NCI-H2107 (cell line): ENCODE measurements at places on chromosomes 1 and 21.

GRCh38 chr1:175620376-175620775 is 123.0 kb downstream of the TNR start:
- DNase-seq: no peak

DNA sequence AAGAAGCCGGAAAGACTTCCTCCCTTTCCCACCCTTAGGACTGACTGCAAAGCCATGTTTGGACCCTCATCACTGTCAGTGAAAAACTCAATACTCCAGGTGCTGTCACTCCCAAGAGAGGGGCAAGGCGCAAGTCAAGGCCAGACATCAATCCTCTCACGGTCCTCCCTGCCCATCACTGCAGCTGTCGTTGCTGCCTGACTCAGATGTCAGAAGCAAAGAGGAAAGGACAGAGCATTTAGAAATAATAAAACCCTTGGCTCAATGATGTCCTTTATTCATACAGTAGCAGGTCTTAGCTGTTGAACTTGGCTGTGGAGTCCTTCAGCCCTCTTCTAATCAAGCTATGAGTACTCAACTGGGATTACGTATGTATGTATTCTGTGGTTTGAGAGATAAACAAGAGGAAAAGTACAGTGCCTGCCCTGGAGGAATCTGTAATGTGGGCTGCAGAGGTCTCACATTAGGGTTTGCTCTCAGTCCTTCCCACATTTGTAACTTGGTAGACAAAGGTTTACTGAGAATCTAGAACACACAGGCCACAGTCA is 13.5 kb downstream of the SUSD4 start:
- no peak for DNase-seq

DNA sequence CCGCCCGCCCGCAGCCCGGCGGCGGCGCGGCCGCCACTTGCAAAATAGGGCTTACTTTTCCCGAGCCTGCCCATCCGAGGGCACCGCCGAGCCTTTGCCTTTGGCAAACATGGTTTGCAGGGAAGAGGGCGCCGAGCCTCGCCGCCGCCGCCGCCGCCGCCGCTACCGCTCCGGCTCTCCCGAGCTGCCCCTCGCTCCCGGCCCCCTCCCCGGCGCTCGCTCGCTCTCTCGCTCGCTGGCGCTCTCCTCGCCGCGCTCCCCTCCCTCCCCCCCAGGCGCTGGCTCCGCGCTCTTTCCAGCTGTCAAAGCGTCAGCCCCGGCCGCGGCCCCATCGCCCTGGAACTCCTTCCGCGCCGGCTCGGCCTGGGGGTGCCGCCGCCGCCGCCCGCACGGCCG is 298 bp downstream of the SSBP3 start:
- no peak for DNase-seq

- DNase-seq: no peak
Measured at GRCh38 chr1:56189946-56190805, 389.2 kb downstream of the PLPP3 start.

DNA sequence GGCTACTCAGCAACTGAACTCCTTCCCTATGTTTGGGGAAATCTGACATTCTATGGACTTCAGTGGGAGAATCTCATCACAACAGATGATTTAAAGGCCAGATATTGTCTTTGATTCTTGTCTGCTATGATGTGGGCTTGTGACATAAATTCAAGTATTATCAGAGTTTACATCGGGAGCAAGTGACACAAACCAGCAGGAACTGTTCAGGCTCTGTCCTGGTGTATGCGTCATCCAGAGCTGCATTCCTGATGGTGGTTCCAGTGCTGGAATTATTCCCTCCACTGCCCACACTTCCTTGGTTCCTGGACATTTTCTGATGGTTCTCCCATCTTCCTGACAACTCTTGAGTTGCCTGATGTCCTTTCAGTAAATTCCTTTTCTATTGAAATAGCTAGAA is 10.8 kb upstream of the LSM10 start:
- no peak for DNase-seq
